ENCODE measurements at places on chromosomes 3 and 15. TPM values are rescaled to one million over a fixed set of nuclear protein-coding genes. Genes with fewer than 3 reads are reported as not detected.

DNA sequence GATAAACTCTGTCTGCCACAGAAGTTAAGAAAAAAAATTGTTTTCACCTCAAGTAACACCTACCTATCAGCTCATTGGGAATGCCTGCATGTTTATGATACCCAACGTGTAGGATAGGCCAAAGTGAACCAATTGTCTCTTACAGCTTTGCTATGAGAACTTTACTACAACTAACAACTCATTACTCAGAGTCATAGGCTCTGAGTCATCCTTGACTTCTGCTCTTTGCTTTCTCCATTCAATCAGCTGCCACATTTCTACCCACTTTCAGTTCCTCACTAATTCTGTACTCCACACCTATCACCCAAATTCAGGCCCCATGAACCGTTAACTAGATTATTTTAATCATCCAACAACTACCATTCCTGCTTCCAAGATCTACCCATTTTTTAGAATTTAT, 843.9 kb downstream of the TUSC7 start:
- no peak for DNase-seq

GRCh38 chr3:21839176-21839575, 88.2 kb upstream of the ZNF385D start:
- DNase-seq: no peak

DNA sequence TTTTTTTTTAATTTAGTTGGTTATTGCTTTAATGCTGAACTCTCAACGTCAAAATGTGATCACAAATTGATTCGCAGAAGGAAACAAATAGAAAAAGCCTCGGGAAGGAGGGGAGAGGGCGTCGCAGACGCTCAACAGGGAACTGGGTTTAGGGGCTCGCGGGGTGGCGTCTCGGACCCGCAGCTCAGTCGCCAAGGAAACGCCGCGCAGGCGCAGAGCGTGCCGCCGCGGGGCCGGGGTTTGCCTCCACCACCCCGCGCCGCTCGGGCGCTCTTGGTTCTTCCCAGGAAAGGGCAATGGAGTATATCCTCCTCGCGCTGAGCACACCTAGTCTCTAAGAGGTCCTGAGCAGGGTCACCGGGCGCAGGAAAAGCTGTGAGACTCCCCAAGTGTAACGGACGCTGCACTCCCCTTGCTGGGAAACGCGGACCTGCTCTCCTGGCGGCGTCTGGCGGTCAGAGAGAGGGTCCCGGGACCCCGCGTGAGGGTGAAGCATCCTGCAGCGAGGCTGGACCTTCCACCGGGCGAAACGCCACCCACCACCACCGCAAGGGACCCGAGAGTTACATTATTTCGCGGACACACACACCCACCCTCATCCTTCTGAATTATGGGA, 753 bp downstream of the PLCH1 start:
- peak; percentile 74 for DNase-seq

DNA sequence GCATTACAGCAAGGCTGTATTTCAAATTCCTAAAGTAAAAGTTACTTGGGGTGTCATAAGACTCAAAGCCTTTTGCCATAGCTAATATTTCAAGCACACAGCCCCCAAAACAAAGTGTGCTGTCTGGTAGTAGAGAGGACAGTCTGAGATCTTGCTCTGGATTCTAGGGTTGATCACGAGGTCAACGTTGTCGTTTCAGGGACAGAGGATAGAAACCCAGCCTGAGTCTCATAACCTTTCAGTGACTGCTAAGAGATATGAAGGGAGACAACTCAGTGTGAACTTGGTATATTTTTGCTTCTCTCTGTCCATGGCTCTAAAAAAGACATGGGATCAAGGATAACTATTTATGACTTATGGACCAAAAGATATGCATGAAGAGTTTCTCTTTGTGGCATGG, 25.6 kb upstream of the MINDY4B start:
- no peak for DNase-seq

GRCh38 chr3:142104763-142105162, 44.6 kb downstream of the TFDP2 start:
- DNase-seq: no peak

DNA sequence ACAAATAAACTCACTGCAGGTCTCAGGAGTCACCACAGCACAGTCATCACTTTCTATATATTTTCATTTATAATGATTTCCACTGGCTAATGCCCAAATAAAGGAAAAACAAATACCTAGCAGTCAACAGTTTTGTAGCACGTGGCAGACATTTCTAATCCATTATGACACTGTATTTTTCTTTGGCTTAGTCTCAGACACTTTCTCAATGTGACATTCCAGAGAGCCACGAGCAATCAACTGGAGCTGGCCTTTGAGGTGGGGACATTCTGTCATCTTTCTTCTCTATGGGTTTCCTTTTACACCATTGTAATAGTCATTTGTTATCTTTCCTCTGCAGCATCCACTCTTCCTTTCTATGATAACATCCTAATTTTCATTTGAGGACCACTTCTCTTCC, 119.7 kb downstream of the WNT5A start:
- no peak for DNase-seq

DNA sequence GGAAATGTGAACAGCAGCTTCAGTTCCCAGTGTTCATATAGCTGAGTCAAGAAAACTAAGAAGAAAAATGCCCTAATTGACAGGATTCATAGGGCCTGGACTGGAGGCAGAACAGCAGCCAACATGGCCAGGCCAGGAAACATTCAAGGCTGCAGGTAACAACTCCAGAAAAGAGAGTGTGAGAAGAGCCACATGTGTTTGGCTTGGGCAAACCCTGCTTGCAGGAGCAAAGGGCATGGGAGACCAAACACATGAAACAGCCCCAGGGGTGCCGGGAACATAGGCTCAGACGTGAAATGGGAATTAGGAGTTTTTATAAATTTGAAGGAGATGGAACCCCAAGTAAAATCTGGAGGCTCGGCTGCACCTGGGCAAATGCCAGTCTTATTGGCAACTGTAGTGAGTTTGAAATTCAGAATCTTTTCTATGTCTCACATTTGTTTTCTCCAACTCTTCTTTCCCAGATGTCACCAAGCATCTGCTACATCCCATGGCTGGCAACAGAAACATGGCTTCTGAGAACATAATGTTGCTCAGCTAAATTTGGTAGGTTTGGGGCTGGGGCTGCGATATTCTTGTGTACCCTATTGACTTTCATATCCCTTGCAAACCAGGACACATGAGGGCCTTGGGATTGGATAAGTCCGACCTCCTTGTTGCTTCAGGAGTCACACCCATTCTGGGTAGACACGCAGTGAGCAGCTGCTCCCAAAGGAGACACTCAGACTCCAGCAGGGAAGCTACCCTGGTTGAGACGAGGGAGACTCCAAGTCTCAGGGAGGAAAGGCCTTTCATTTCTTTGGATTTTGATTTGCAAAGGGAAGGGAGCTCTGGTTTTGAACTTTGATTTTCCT, 98.9 kb upstream of the CLSTN2 start:
- peak; percentile 88 for DNase-seq

DNA sequence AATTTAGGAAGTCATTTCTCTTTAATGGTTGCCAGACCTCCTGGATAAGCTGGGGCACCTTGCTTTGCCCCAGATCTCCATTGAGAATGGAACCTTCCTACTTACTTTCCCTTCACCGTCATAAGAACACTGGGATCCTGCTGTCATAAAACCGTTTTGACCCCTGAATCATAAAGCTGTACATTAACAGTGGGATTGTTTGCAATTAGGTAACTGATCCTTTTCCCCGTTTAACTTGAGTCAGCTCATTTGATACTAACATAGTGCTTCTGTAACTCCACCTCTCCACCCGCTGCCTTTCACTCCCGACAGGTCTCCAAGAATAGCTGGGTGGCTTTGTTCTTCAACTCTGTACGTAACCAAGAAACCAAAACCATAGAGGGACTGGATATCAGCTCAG, 308.2 kb upstream of the WNT5A start:
- DNase-seq: no peak

GRCh38 chr15:70410371-70410985, 312.8 kb upstream of the TLE3 start:
- DNase-seq: no peak

GRCh38 chr15:70098153-70098460, 390 bp upstream of the TLE3 start:
- no peak for DNase-seq

GRCh38 chr15:63344731-63345390, 36.8 kb downstream of the CA12 start:
- no peak for DNase-seq

DNA sequence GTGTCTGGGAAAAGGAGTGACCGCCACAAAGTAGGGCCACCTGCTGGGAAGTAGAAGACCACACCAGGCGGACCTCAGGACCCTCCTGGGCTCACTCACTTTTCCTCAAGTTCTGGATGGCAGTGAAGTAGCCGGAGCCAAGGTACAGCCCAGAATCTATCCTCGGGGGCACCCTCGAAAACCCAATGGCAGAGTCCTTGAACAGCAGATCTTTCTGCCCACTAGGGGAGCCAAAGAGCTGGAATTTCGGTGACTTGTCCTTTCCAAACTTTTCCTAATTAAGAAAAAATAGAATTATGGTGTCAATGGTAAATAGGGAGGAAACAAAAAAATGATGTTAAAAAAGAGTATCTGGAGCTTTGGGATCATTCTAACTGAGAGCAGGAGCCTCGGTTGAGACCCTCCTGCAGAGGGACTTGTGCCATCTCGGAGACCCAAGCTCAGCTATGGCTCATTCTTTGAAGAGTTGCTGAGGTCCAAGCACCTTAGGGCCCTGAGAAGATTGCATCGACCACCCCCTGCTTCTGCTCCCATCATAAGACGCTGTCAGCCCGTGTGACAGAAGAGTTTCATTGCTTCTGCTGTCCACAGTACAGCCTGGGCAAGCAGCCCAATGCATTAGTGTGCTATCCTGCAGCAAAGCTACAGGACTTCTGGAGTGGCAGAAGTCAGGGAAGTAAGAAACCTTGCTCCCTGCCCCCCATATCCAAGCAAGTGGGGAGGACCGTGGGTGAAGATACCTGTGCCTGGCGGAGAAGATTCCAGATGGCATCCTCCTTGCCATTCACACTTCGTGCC, 14.8 kb downstream of the LTF start:
- DNase-seq: no peak

Gene SSUH2
- 0.78 TPM for total RNA-seq

Gene CADPS
- 24.9 TPM for total RNA-seq

Gene CHRFAM7A
- total RNA-seq: 2.1 TPM

Gene SLC6A6
- total RNA-seq: 3.2 TPM

Gene LINGO1
- total RNA-seq: 2.1 TPM

Gene GOLGA6B
- not detected for total RNA-seq

Gene POPDC2
- 0.52 TPM for total RNA-seq

Gene MYZAP
- total RNA-seq: 12.1 TPM

Measured in pancreas (tissue), 10 donors.